ENCODE measurements at places on chromosomes 12 and 14. TPM values are rescaled to one million over a fixed set of nuclear protein-coding genes. Genes with fewer than 3 reads are reported as not detected.

The KLRC4 gene
- total RNA-seq: not detected

The FAIM2 gene
- 0.14 TPM for total RNA-seq

The SERPINA10 gene
- total RNA-seq: not detected

The MYF6 gene
- total RNA-seq: not detected

The ALDH1L2 gene
- 3.3 TPM for total RNA-seq

The SPATS2 gene
- 40.8 TPM for total RNA-seq
